ENCODE measurements at places on chromosomes 2 and 18.

GRCh38 chr18:44170208-44170880 lies 510.3 kb upstream of the SETBP1 start:
- no peak for DNase-seq

GRCh38 chr18:74832999-74833398 lies 235.3 kb downstream of the ZNF407 start:
- DNase-seq = no peak

GRCh38 chr18:76765649-76766048 lies 56.7 kb upstream of the ZNF236 start:
- DNase-seq = no peak

DNA sequence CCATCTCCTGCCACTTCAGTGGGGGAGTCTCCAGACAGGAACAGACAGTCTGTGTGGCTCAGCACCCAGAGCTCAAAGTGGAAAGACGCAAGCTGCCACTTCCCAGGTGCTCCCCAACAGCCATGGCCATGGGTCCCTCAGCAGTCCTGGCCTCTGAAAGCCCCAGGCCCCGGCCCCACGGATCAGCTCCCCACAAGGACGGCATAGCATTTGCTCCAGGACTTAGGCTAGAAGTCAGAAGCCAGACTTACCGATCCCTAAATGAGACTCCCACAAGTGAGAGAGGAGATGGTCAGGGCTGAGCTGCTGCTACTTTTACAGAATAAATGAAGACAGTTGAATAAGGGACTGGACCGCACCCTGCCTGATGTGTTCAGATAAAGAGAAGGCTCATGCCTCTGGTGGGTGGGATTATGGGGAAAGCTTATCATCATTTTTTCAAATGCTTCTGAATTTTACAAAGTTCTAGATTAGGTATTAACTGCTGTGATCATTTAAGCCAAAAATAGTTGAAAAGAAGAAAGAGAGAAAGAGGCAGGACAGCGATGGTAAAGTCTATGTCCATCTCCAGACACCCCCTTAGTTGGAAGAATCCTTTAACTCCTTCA lies 50.5 kb downstream of the ADD2 start:
- DNase-seq = no peak

GRCh38 chr2:210477496-210477895 lies 937 bp upstream of the LANCL1 start:
- DNase-seq = no peak

GRCh38 chr18:33605250-33605649 lies 27.2 kb downstream of the ASXL3 start:
- DNase-seq = no peak

GRCh38 chr18:13594551-13594950 lies 131.8 kb downstream of the FAM210A start:
- no peak for DNase-seq

- DNase-seq = no peak
These were observed 7.9 kb upstream of the INHBB start for GRCh38 chr2:120338015-120338414.

- DNase-seq = no peak
These were observed 558 bp upstream of the ZDBF2 start for GRCh38 chr2:206273905-206274304.

- DNase-seq = no peak
These were observed 31.4 kb upstream of the IGFBP2 start for GRCh38 chr2:216601632-216602409.

- no peak for DNase-seq
These were observed 74.1 kb downstream of the CABYR start for GRCh38 chr18:24212939-24213338.

DNA sequence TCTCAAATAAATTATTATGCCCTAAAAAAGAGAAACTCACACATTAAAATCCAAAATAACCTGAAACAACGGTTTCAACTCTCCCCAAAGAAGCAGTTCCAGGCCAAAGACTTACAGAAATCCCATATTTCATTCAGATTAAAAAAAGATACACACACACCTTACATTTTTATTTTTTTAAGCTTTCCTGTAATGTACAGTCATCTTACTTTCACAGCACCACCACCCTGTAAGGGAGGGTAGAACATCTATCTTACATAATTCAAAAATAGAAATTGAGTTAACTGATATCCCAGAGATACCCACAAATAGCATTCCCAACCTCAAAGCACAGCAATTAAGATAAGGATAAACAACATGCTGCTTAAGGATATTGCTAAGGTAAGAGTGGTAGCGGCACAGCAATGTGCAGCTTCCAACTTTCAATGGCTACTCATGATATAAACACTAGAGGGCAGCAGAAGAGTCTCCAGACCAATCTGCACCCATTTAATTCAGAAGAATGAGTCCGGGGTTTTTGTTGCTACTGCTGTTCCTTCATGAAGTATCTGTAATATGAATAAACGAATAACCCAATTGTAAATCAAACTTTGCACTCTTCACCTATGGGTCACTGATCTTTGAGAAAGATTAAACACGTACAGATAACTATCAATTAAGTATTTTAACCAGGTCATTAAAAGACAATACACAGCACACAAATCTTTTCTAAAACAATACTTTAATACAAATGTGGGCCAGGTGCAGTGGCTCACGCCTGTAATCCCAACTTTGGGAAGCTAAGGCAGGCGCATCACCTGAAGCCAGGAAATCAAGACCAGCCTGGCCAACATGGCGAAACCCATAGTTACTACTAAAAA lies 11.3 kb downstream of the GFPT1 start:
- DNase-seq = no peak

DNA sequence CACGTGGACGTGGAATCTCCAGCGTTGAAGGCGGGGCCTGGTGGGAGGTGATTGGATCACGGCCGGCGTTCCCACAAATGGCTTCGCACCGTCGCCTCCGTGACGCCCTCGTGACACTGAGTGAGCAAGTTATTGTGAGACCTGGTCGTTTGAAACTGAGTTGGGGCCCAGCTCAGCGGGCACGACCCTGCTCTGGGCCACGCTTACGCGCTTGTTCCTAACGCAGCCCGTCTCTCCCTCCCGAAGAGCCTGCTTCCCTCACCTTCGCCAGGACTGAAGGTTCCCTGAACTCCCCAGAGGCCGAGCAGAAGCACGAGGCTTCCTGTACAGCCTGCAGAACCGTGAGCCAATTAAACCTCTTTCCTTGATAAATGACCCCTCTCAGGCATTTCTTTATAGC lies 121.8 kb downstream of the RTP5 start:
- DNase-seq = no peak

DNA sequence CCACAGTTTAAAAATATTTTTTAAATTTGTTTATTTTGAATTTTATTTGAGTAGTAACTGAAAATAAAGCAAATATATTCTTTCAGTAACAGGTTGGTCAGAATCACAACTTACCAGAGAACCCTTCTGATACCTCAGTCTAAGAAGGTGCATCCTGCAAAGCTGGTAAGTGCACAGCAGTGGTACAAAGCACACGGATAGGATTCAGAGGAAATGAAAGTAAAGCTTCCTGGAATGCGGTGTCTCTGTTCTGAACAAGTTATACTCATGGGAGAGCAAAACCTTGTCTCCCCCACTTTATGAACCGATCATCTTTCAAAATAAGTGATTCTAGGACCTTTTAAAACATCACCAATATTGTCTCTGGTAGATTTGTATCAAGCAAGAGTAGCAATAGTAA lies 398.3 kb downstream of the TMX3 start:
- no peak for DNase-seq

GRCh38 chr2:86035376-86035882 lies 70.3 kb downstream of the POLR1A start:
- no peak for DNase-seq

DNA sequence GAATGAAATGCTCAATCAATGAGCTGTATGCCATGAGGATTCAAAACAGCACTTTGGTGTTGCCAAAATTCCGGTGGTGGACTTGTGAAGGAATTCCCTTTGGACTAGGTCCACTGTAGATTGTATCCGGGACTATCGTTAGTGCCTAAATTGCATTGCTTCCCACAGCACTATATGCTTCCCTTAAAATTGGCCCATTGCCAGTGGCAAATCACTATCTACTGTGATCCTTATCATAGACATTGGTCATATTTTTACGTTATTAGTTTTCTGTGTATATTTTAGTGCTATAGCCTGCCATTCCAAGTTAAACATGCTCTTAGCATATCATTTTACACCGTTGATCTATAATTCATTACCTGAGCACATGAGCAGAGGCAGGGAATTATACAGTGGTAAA lies 1.7 kb downstream of the PJVK start:
- no peak for DNase-seq

DNA sequence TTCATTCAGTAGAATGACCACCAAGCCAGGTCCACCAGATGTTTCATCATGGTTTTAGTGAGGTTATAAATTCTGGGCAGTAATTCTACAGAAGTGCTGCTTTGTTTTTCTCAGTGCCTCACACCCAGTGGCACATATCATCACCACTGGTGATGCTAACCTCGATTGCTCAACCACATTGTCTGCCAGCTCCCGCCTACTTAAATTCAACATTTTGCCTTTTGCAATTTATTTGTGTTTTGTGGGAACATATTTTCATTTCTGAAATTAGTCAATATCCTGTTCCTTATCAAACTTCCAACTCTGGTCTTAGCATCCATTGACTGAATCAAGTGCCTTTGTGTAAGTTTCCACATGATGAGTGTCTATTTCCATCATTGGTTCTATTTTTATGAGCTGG lies 62.3 kb upstream of the TMEM178A start:
- DNase-seq = no peak

GRCh38 chr18:69261406-69261805 lies 139.3 kb upstream of the DOK6 start:
- DNase-seq = no peak

DNA sequence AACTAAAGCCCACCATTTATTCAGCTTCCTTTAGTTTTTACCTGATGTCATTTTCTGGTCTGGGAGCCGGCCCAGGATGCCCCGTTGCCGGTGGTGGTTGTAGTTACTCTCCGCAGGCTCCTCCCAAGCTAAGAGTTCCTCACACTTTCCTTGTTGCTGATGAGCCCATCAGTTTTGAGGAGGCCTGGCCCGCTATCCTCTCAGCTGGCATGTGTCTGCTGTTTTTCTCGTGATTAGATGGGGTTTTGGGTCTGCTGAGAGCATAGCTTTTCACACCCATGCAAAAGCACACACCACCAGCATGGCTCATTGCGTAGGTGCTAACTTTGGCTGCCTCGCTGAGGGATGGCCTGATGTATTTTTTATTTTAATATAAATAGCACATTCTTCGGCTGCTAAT lies 72.1 kb downstream of the PSMG2 start:
- no peak for DNase-seq

DNA sequence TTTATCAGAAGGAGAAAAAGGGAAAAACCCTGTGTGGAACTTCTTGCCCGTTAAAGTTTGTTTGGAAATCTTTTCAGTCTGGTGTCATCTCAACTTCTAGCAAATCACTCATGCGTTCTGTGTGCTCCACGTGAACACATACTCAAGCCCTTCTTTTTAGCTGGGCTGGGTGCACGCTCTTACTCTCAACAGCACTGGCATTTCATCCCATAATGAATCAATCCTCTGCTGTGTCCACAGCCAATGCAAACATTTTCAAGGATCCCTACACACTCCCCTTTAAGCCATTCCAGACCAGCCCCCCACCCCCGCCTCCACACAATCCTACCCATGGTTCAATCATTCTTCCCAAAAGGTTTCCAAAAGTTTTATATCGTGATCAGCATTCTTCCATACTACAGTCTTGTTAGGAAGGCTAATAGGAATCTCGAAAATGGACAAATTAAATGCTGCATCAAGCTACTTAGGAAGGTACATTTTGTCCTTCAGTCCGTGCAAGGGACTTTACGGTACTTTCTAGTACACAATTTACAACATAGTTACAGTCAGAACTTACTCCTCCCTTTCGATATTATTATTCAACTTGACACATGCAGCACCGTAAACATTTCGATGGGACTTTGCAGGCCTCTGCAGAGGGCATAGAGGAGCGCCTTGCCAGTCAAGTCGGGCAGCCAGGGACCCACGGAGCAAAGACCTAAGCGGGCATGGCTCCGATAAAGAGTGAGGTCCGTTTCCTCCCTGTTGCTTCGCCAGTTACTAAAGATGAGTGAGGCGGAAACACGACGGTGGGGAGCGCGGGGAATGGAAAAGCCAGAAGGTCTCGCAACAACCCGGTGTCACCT lies 1.4 kb downstream of the PTGR3 start:
- no peak for DNase-seq

DNA sequence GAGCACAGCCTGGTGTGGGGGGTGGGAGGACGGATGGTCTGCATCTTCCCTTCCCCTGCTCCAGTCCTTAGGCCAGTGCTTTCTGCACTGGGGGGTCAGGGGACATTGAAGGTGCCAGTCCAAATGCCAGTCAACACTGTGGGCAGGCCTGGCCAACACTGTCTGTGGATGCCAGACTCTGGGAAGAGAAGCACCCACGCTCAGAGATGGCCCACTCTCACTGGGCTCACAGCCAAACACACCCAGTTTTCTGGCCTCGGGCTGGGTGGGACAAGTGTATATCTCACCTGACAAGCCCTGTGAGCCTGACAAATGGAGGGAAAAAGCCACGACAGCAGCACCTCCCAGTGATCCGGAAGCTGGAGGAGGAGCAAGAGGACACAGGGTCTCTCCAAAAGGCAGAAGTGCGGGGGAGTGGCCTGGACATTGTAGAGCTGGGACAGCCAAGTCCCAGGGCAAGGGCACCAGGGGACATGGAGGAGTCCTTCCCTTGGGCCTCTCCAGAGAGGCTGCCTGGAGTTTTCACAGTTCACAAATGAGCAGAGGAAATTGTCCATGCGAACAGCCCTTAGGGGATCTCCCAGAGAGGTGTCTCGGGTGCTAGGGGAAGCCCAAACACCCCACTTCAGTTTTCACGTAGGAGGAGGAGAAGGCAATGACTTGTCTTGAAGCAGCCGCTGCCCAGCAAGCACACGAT lies 79.3 kb downstream of the SDC1 start:
- DNase-seq = no peak

DNA sequence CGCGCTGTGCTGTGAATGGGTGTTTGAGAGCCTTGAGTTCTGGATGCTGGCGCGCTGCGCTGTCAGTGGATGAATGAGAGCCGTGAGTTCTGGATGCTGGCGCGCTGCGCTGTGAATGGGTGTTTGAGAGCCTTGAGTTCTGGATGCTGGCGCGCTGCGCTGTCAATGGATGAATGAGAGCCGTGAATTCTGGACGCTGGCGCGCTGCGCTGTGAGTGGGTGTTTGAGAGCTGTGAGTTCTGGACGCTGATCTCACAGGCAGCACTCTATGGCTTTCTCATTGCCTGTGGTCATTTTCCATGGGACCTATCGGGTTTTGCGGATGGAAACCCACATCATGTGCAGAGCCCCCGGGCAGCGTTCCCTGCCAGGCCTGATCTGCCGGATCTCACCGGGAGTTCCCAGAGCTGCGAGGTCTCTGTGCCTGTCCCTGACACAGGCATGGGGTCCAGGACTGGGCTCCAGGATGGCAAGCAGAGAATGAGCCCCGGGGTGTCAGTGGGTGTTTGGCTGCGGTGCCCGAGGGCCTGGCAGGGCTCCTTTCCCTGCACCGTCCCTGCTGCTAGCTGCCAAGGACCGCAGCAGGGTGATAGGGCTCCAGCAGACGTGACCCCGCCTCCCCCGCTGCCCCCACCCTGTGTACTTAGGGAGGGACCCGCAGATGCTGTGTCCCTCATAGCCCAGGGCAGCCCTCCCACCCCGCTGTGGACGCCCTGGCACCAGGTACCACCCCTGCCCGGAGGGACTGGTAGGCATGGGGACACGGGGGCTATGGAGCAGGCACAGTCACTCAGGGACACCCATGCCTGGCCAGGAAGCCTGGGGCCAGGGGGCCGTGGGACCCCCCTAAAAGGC lies 9.7 kb downstream of the PDCD1 start:
- DNase-seq = no peak

Measured in T follicular helper cell (primary cell).